Activated naive CD8-positive, alpha-beta T cell treated with anti-CD3 and anti-CD28 coated beads, Interleukin-2, amount 50 U/mL, for 16 hours (primary cell): ENCODE measurements at places on chromosomes 3 and 15.

- DNase-seq: no peak
These were observed 67.5 kb downstream of the TFG start for GRCh38 chr3:100776746-100777145.

GRCh38 chr3:141389703-141390102 is 21.4 kb downstream of the ZBTB38 start:
- no peak for DNase-seq

DNA sequence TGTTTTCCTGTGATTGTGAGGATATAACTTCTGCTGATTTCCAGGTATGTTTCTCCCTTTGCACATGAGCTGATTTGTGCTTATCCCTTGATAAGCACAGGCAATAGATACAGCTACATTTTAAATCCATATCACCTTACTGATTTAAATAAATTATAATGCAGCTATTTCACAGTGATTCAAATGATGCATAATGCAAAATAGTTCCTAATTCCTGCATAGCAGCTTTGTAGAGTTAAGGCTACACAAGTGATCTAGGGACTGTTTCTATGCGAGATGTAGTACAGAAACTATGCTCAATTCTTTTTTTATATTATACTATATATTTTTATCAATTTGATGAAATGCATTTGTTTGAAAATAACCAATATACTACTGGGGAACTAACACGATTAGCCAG is 334.2 kb downstream of the LRTM1 start:
- DNase-seq: no peak

DNA sequence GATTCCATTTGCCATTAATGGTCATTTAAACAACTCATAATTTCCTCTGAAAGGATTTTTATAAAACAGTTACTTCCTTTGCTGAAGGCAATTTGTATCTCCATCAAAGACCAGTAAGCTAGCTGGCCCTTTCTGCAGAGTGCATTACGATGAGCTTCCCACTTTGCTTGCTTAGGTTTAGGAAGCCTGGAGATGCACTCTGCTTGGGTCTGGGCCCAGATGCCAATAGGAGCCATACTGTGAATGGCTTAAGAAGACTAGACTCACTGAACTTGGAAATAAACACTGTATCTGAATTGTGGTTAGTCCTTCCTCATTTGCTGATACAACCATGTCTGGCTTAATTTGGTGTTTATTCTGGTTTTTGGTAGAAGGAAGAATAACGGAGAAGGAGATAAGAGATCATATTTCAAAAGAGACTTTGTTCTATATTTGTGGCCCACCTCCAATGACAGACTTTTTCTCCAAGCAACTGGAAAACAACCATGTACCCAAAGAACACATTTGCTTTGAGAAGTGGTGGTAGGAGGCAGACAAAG is 38.1 kb downstream of the OXNAD1 start:
- DNase-seq: no peak

DNA sequence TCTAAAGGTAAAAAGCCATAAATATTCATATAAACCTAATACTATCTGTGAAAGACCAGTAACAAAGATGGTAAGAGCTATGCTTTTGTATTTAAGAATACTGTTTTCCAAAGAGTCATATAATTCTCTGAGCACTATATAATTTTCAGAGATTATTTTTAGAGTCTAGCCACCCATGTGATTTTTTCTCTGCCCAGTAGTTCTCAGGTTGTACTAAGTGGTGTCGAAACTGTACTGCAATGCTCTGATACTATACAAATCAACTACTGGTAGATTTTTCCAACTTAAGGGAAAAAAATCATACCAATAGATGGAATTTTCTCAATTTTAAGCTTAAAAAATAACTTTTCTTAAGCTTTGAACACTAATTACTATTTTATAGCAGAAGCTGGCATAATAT is 104.8 kb downstream of the MYO5A start:
- DNase-seq: no peak

DNA sequence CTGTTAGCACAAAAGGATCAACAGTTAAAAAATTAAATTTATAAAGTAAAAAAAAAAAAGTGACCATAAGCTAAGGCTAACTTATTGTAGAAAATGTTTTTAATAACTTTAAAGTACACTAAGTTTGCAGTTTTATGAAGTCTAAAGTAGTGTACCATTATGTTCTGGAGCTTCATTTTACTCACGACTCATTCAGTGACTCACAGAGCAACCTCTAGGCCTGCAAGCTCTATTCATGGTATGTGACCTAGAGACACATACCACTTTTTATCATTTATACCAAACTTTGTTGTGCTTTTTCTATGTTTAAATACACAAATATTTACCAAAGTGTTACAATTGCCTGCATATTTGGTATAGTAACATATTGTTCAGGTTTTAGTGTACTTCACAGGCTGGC is 1552.3 kb downstream of the OTOL1 start:
- DNase-seq: no peak

- DNase-seq: no peak
These were observed 90.7 kb upstream of the HES1 start for GRCh38 chr3:194045289-194045688.

GRCh38 chr3:133562376-133562775 is 11.1 kb upstream of the CDV3 start:
- no peak for DNase-seq

DNA sequence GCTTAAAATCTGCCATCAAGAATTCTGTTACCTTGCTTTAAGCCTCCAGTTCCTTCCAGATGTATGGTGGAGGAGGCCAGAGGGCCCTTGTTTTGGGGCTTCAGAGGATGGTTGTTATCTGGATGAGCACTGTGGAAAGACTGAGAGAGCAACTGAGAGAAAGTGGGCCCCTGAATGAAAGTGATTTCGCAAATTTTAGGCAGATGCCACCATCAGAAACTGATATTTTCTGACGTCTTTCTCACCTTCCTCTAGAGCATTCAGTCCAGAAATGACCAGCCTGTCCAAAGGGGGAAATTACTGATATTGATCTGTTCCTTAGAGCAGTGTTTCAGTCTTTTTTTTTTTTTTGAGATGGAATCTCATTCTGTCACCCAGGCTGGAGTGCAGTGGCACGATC is 13.4 kb downstream of the B3GNT5 start:
- no peak for DNase-seq

- DNase-seq: no peak
These were observed 14.0 kb downstream of the CSNK1G1 start for GRCh38 chr15:64341961-64342360.

DNA sequence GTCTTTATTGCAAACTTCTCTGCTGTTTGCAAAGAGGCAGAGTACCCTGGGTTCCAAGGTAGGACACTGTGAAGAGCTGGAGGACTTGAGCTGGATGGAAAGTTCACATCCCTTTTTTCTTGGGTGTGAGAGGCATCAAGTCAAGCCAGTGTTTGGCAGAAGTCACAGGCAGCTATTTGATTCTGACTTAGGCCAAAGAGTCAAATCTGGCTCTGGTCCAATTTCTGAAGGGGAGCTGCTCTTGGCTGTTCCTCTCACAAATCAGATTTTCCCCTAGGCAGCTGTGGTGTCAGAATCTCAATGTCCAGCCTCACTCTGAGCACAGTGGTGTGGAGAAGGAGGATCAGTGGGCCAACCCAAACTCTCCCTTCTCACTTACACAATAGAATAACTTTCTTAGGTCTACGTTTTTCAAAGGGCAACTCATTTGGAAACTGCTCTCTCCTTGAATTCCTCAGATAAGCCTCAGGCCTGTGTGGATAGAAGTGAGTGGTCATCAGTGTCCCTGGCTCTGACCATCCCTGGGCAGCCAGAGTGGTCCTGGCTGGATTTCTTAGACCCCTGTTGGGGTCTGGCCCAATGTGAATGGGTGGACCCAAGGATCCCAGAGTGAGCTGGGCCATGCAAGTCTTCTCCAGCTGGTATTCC is 18.2 kb upstream of the AMOTL2 start:
- no peak for DNase-seq

GRCh38 chr15:43277901-43278300 is 11.2 kb upstream of the TGM5 start:
- DNase-seq: no peak

GRCh38 chr3:8201886-8202285 is 299.7 kb upstream of the LMCD1 start:
- no peak for DNase-seq

DNA sequence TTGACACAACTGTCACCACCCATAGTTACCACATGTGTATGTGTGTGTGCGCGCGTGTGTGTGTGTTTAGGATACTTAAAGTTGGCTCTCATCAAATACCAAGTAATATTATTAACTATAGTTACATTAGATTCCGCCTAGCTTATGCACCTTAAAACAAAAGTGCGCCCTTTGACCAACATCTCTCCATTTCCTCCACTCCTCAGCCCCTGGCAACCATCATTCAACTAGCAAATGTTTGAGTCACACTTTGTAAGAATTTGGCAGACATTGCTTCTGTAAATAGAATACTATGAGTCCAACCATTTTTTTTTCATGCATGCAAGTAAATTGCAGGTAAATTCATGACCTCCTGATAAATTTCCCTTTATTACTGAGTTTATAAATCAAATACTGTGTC is 169.3 kb downstream of the GBE1 start:
- no peak for DNase-seq

DNA sequence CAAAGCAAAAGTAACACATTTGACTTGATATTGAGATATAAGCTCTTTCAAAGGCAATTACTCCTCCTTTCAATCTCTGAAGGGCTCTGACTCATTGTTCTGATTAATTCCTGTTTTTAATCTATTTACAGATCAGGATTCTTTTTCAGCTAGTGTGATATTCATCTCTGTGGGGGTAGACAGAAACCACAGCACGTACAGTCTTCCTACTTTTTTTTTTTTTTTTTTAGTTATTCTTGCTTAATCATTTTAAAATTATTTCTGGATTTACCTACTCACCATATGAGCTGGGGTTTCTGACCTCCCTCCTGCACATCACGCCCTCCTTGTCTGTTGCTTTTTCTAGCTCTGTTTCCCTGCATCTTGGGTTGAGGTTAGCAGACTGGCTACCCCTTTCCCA is 1.4 kb downstream of the CNTN3 start:
- no peak for DNase-seq

GRCh38 chr3:149332771-149333170 is 665 bp downstream of the TM4SF18 start:
- no peak for DNase-seq

DNA sequence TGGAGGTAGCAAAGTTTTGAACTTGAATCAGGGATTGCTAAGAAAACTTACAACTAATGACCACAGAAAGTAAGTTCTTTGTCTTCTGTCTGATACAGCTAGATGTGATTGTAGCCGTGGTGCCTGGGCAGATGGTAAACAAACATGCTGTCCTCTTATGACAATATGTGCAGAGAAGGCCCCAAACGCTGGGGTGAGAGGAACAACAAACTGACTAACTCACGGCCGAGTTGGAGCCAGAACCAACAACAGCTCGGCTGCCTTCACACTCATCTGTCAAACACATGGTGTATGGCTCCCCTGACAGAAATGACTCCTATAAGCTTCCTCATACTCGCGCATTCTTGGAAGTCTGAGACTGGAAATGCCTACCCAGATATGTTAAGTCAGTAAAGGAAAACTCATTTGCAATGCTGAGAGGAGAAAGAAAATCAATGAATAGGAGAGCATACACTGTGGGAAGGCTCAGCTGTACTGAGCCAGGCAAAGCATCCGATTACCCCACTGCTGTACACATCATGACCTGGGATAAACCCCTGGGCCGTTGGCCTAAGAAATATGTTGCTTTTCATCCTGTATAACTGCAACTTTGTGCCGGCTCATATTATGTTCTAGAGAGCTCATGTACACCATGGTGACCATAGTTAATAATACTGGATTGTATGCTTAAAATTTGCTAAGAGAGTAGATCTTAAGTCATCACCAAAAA is 5.7 kb downstream of the THBS1 start:
- no peak for DNase-seq

DNA sequence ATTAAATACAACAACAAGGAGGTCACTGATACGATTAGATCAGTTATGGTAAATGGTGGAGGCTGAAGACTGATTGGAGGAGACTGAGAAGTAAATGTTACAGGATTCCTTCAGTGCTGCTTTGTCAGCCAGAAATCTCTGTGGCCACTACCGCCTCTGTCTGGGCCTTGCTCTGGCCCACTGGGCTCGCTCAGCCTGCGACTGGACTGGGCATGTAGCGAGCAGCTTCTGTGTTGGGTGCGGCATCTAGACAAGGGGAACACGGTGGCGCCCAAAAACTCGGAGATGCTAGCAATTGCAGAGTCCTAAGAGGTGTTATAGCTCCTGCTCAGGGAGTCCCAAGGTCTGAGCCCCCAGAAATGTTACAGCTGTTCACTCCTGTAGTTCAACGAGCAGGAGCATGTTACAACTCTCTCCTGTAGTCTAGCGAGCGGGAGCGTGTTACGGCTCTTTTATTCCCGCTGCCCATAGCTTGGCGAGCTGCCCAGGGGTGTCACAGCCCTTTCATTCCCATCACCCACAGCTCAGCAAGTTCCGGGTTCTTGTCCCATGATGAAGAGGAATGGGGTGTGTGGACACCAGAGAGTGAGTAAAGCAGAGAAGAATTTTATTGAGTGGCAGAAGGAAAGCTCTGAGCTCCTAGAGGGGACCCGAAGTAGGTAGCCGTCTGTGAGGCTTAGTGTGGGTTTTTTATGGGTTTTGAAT is 24.7 kb downstream of the SLC15A2 start:
- no peak for DNase-seq

- no peak for DNase-seq
These were observed 128.4 kb downstream of the IGF1R start for GRCh38 chr15:98776607-98777281.

- no peak for DNase-seq
These were observed 25.3 kb downstream of the CCR9 start for GRCh38 chr3:45911511-45912226.

DNA sequence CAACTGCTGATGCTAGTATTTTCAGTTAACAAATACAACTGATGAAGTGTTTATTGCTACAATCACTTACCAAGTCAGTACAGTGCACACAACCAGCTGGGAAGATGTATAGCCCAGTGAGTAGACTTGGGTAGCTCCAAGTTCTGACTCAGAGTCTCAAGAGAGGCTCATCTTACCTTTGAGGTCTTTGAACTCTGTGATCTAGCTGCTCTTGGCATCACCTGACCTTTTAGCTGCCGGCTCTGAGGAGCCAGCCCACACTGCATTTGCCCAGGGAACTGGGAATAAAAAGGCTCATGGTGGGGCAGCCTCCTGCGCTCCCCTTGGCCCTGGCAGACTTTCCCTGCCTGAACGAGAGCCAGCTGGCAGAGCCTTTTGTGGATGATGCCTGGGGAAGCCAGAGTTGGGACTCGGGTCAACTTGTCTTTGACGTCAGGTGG is 82.6 kb downstream of the CEMIP start:
- no peak for DNase-seq

DNA sequence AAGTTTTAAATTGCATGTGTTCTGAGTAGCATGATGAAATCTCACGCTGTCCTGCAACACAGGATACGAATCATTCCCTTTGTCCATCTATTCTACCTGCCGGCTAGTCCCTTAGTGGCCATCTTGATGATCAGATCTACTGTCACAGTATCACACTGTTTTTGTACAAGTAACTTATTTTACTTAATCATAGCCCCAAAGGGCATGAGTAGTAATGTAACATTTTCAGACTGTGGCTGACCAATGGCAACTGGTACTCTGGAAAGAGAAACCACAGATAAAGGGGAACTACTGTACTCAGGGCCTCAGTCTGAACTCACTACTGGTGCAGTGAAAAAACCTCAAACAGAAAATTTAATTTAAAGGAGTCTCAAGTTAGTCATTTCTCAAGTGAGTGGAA is 127.3 kb upstream of the MRPL3 start:
- no peak for DNase-seq
